Activated naive CD4-positive, alpha-beta T cell treated with Interleukin-2 at 50 U/mL for 16 hours (primary cell): ENCODE measurements at places on chromosomes 4 and X.

- DNase-seq, result no peak
These were observed 105.5 kb downstream of the SORCS2 start for GRCh38 chr4:7297881-7298280.

- DNase-seq, result no peak
These were observed 13.7 kb downstream of the BCORL1 start for GRCh38 chrX:129996120-129996519.

DNA sequence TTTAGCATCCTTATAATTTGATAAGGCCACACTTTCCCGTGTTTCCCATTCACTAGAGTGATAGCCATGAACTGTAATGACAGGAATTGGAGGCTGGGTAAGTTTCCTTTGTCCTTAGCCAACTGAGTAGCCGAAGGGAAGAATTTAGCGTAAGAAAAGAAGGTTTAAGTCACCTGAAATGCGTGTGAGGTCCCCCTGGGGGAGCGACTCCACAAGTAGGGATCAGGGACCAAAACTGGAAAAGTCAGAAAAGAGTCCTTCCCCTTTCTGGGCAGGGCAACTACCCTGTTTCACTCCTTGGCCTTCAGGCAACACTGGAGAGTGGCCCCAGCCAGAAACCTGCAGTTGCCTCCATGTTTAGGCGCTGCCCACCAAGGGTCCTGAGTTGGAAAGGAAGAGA, 81.6 kb upstream of the MED14 start:
- no peak for DNase-seq

GRCh38 chr4:168387091-168387490, 68.5 kb upstream of the DDX60 start:
- DNase-seq, result no peak

GRCh38 chr4:66585767-66586166, 915.5 kb upstream of the EPHA5 start:
- DNase-seq, result no peak

- no peak for DNase-seq
These were observed 344.8 kb upstream of the MAGEB2 start for GRCh38 chrX:29870608-29871007.
